ENCODE measurements at places on chromosomes 5 and 9.

GRCh38 chr9:121299467-121300282, 31.7 kb downstream of the GSN start:
- DNase-seq, result no peak

DNA sequence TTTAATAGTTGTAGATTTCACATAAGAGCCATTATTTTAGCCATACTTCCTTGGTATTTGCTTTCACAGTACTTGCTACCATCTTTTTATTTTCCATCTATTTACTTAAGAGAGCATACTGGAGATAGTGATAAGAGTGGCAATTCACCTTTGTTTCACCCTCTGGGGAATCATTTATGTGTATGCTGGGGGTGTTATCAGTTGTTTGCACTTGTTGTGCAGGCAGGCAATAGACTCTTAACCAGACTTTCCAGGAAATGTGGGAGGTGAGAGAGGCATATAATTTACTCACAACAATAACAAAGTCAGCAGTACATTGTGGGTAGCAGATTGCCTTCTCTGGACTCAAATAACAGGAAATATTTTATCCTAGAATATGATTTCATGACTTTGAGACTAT, 1018.3 kb downstream of the CDH12 start:
- no peak for DNase-seq

DNA sequence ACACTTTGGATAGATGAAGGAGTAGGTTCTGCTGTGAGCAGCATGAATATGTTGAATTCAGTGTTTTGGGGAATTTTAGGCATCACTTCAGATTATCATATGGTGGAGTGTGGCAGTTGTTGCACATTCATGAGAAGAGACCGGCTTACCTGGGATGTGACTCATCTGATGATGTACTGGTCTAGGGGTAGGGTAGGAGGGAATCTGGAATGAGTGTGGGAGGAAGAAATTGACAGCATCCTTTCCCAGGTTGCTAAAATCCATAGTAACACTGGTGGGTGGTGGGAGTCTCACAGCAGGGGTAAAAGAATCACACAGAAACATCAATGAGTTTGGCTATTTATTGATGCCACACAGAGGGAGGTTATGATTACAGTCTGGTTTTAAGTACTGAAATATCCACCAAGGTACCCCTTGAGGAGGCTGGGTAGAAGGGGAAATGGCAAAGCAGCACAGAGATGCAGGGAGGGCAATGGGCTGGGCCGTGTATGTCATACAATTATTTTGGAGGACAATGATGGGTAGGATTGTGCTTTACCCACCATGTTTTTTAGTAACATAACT, 82.5 kb downstream of the TARS1 start:
- DNase-seq, result no peak

DNA sequence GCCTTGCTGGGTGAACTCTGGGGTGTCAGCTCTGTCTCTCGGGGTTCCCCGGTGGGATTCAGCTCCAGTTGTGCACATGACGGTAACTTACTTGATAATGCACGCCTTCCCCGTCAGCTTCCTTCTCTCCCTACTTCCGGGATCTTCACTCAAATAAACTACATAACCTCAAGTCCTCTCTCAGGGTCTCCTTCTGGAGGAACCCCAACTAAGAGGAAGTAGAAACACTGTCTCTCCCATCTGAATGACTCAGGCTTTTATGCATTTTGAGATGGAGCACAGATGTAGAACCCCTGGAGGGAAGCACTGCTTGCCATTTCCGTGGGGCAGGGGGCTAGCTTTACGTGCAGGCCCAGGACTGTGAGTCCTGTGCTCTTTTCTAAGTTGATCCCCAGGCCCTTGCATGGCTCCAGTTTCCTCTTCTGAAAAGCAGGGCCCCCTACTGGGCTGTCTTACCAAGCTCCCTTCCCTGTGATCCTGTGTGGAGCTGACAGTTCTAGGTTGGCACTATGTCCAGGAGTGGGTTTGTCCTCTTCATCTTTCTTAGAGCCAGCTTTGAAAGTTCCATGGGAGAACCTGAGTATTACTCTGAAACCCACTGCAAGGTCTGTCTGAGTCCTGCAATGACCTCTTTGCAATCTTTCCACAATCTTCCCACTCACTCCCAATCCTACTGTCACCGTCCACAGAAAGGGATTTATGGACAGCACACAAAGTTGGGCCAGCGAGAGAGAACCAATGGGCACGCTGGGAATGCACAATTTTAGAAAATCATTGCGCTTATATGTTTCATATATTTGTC, 17.7 kb downstream of the S1PR3 start:
- no peak for DNase-seq

- no peak for DNase-seq
Observed at GRCh38 chr5:8270246-8270645, 401.3 kb downstream of the MTRR start.

GRCh38 chr9:128055344-128056040, 11.6 kb downstream of the NAIF1 start:
- DNase-seq, result no peak
